ENCODE measurements at places on chromosomes 2 and 18. TPM values are rescaled to one million over a fixed set of nuclear protein-coding genes. Genes with fewer than 3 reads are reported as not detected.

The UGT1A6 gene
- total RNA-seq = not detected

The AFF3 gene
- total RNA-seq = under 0.01 TPM

The REG3A gene
- total RNA-seq = not detected

The UCN gene
- 0.38 TPM for total RNA-seq

The SGPP2 gene
- not detected for total RNA-seq

The SEMA4C gene
- total RNA-seq = 35.3 TPM

The DYNAP gene
- total RNA-seq = not detected

The RGPD3 gene
- total RNA-seq = 0.38 TPM

The KIF3C gene
- 23.2 TPM for total RNA-seq

The SERPINB10 gene
- total RNA-seq = not detected

The IL18R1 gene
- 1.6 TPM for total RNA-seq

The ST6GAL2 gene
- total RNA-seq = 0.57 TPM

The SERPINB5 gene
- not detected for total RNA-seq

The SUMO1 gene
- total RNA-seq = 107 TPM

The CNRIP1 gene
- 46.4 TPM for total RNA-seq

The APCDD1 gene
- total RNA-seq = not detected

The C2orf92 gene
- 2.0 TPM for total RNA-seq

The TRABD2A gene
- 1.1 TPM for total RNA-seq
